ENCODE measurements at places on chromosomes 7 and 10. TPM values are rescaled to one million over a fixed set of nuclear protein-coding genes. Genes with fewer than 3 reads are reported as not detected.

The MYO1G gene
- total RNA-seq: 0.41 TPM

The ZNF117 gene
- 8.0 TPM for total RNA-seq

The C7orf33 gene
- not detected for total RNA-seq

DNA sequence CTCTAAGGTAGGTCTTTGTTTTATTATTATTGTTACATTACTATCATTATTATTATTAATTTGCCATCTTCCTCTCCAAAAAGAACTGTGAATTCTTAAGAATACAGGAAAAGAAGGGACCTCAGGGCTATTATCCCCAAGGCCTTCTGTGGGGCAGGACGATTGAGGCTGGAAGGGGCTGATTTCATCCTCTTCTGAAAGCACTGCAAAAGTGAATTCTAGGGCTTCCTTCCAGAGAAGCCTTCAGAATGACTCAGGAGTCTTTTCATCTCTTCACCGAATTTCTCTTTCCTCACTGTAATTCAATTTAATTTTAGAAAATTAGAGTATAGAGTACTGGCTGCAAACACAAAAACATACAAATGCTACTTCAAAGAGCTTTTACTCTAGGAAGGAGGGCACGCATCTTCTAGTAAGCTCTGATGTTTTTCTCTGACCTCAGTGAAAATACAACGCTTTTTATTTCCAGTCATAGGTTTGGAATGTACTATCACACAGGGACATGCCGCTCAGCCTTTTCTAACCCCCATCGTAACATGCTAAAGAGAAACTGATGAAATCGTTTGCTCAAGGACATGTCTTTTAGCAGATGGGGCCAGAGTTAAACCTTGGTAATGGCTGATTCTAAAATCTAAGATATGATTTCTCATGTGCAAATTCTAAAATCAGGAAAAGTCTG is 280.2 kb upstream of the PITRM1 start:
- DNase-seq: no peak

DNA sequence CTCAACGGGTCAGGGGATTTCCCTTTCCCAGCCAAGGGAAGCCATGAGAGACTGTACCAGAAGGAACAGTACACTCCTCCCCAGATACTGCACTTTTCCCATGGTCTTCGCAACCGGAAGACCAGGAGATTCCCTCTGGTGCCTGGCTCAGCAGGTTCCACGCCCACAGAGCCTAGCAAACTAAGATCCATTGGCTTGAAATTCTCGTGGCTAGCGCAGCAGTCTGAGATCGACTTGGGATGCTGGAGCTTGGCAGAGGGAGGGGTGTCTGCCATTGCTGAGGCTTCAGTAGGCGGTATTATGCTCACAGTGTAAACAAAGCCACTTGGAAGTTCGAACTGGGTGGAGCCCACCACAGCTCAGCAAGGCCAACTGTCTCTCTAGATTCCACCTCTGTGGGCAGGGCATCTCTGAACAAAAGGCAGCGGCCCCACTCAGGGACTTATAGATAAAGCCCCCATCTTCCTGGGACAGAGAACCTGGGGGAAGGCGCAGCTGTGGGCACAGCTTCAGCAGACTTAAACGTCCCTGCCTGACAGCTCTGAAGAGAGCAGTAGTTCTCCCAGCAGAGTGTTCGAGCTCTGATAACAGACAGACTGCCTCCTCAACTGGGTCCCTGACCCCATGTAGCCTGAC is 29.6 kb downstream of the SLC16A12 start:
- no peak for DNase-seq

DNA sequence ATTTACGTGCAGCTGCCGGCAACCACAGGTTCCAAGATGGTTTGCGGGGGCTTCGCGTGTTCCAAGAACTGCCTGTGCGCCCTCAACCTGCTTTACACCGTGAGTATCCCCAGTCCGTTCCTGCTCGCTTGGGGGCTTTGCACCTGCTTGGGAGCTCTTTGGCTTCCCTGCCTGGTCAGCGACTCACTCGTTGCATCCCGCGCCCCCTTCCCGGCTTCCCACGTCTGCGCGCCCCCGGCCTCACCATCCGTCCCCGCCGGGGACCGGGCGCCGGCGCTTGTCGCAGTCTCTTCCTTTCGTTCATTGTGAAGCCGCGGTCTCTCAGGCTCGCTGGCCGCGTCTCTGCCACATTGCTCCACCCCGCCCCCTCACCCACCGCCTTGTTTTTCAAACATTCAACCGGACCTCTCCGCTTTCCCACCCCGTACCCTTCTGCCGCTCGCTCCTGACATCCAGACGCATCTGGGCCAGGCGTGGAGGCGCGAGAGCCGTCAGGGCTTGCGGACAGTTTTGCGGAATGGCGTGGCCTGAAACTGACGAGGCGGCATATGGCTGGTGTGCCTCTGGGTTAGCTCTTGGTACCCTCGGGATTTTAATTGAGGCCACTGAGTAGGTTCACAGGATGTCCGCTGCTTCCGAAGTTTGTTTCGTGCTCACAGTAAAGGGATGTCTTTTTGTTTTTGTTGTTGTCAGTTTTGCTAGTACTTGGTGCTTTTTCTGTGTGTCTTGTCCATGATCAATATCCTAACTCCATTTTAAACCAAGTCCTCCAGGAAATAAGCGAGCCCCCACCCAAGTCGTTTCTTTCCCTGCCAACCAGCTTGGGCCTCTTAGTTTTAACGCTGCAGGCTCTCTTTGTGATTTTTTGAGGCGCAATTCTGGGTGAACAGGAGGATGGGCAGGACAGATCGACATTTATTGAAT is 639 bp downstream of the TSPAN13 start:
- DNase-seq: no peak

GRCh38 chr10:43361547-43362190 is 9.8 kb upstream of the FXYD4 start:
- no peak for DNase-seq

All from Panc1 (cell line).